ENCODE measurements at places on chromosomes 6 and 20.

- DNase-seq: no peak
These were observed 47.9 kb downstream of the ELMO2 start for GRCh38 chr20:46358346-46359058.

GRCh38 chr20:49281913-49282467 is 4.1 kb upstream of the ZNFX1 start:
- no peak for DNase-seq

GRCh38 chr6:14406614-14407331 is 289.2 kb downstream of the CD83 start:
- no peak for DNase-seq

DNA sequence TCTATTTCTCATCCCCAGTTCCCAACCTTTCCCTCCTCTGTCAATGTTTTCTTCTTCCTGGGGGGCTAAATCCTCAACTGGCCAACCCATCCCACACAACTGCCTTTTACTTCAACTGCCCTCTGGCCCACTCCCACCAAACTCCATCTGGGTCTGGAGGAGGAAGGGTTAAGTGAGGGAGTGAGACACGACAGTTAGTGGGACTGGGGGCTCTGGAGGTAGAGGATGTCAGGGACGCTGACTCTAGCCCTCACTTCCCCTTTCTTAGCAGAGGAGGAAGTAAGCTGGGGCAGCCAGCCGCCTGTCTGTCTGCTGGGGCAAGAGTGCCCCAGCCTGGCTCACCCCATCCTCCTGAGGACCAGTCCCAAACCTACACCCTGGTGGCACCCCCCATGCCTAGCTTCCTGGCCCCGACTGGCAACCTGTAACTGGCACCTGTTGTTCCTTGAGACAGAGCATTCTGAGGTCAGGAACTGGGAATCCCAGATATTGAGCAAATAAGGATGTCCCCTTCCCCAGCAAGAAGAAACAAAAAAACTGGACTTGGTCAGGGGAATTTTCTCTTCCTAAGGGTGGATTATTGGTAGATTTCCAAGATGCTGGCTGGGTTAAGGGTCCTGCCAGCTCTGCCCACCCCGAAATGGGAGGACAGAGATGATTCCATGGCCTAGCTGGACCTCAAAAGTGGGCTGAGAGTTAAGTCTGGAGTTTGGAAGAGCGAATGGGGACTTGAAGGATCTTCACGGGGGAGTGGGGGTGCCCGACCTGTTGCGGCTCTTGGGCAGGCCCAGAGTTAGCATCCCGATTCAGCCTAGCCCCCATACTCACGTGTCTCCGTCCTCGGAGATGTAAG is 971 bp downstream of the NFKBIE start:
- DNase-seq: no peak

- DNase-seq: no peak
These were observed 2.9 kb upstream of the TFB1M start for GRCh38 chr6:155317186-155317585.

DNA sequence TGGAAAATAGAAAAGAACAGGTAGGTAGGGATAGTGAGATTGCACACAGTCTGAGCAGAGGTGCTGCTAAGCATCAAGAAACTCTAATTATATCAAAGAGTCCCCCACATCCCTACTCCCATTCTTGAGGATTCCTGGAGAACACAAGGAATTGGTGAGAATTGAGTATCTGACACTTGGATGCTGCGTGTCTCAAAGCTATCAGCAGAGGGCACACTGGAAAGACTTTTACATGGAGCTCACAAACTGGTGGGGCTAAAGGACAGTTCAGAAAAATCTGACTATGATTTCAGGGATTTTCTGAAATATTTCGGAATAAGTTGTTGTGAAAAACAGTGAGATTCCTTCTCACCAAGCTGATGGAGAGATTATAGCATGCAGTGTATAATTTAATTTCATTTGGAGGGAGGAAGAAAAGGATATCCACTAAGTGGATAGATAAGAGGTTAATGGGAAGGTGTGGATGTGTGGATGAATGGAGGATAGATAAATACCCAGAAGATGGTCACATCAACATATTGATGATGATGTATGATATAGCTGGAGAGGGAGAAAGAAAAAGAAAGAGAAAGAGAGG is 215.4 kb upstream of the DEFB112 start:
- DNase-seq: no peak

GRCh38 chr6:1201547-1202200 is 110.2 kb upstream of the FOXQ1 start:
- DNase-seq: no peak

DNA sequence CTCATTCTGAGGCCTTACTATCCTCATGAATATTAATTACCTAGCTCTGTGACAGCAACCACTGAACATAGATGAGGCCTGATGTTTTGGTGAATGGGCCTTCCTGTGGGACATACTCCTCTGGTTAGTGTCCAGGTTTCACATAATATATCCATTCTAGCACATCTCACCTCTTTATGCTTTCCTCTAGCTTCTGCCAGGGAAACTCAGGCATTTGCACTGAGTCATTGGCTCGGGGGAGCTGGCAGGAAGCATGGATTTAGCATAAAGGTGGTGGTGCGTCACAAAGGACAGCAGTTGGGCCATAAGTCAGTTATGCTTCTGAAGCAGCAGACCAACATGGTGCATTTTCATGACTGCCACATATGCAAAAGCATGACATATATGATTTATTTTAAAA is 37.5 kb upstream of the TMEM170B start:
- no peak for DNase-seq

DNA sequence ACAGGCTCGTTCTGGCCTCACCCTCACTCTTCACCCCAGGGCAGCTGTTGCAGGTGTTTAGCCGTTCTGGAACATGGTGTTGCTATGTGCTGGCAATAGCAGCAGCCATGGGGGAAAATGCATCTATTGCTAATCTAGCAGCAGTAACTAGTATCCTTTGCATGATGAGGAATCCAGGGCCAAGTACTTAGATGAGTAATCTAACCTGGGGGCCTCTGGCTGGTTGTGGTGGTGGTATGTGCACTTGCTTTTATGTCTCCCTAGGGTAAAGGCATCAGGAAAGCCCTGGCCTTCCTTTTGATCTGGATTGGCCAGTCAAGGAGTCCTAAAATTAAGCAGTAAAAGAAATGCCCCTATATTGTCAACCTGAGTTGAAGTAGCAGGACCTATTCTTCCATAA is 594.5 kb upstream of the MAP3K7 start:
- DNase-seq: no peak

GRCh38 chr6:158381214-158381613 is 68.9 kb downstream of the TULP4 start:
- no peak for DNase-seq

DNA sequence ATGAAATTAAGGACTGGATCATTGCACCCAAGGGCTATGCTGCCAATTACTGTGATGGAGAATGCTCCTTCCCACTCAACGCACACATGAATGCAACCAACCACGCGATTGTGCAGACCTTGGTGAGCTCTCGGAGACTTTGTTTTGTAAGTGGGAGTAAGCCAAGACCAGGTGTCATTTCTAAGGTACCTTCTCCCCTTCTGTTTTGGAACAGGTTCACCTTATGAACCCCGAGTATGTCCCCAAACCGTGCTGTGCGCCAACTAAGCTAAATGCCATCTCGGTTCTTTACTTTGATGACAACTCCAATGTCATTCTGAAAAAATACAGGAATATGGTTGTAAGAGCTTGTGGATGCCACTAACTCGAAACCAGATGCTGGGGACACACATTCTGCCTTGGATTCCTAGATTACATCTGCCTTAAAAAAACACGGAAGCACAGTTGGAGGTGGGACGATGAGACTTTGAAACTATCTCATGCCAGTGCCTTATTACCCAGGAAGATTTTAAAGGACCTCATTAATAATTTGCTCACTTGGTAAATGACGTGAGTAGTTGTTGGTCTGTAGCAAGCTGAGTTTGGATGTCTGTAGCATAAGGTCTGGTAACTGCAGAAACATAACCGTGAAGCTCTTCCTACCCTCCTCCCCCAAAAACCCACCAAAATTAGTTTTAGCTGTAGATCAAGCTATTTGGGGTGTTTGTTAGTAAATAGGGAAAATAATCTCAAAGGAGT is 30.4 kb downstream of the TXNDC5 start:
- no peak for DNase-seq

- no peak for DNase-seq
These were observed 172.1 kb upstream of the ARG1 start for GRCh38 chr6:131400779-131401496.

GRCh38 chr6:164744301-164744700 is 565.1 kb downstream of the C6orf118 start:
- DNase-seq: no peak

- no peak for DNase-seq
These were observed 15.4 kb downstream of the SRC start for GRCh38 chr20:37361336-37361735.

DNA sequence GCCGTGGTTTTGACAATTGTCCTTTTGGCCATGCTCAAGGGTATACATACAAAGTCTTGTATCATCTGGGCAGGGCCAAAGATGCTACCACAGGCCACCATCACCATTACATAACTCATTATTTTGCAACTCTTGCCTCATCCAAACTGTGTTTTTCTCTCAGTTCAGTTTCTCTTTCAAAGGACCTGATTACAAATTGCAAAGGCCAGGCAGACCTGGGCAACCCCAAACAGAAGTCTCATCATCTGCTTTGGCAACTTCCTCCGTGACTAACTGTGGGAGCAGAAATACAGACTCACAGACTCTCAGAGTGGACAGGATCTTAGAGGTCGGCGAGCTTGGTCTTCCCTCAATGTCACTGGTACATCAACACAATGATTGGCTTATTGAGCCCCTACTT is 117.8 kb upstream of the NEDD9 start:
- DNase-seq: no peak

GRCh38 chr6:1984346-1984994 is 260.9 kb downstream of the GMDS start:
- no peak for DNase-seq

- no peak for DNase-seq
These were observed 8.4 kb downstream of the FAM120B start for GRCh38 chr6:170314983-170315382.

DNA sequence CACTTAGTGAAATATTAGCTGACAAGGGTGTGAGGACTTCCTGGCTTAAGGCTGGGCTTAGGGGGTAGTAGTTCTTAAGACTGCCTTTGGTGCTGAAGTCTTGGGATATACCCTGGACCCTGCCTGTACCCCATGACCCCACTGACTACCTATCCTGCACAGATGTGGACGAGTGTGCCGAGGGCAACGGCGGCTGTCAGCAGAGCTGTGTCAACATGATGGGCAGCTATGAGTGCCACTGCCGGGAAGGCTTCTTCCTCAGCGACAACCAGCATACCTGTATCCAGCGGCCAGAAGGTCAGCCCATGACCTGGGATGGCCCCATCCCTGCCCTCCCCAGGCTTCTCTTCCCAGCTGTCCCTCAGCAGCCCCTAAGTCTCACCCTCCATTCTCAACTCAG is 17.8 kb downstream of the SCUBE3 start:
- no peak for DNase-seq

GRCh38 chr6:165484178-165484889 is 174.9 kb upstream of the C6orf118 start:
- no peak for DNase-seq

DNA sequence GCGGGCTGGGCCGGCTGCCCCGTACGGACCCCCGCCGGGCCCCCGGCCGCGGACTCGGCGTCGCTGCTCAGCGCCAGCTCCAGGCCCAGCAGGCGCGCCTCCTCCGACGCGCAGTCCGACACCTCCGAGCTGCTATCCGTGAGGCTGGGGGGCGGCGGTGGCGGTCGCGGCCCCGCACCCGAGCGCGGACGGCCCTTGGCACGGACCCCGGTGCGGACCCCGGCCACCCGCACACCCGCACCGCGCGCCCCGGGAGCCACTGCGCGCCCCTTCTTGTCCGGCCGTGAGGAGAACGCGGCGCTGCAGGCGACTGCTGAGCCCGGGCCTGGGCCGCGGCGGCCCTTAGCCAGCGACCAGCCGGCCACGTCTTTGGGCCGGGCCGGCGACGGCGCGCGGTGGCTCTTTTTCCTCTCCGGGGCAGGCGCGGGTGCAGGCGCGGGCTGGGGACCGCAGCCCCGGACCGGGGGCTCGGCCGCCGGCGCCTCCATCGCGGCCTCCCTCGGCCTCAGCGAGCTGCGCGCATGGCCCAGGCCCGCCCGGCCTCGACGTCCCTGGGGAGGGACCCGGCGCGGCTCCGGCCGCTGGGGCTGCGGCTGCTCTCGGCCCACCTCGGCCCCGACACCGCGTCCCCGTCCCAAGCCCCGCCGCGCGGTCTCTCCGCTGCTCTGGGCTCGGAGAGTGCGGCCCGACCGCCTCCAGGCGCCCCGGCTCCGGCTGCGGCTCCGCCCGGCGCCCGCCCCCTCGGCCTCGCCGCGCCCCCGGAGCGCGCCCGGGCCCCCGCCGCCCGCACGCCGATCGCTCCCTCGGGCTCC is 12.9 kb upstream of the TLDC2 start:
- DNase-seq: no peak

- DNase-seq: no peak
These were observed 608.6 kb downstream of the COL12A1 start for GRCh38 chr6:74597266-74597665.

GRCh38 chr6:45608252-45608913 is 230.6 kb upstream of the SUPT3H start:
- no peak for DNase-seq

- DNase-seq: no peak
These were observed 188.3 kb upstream of the MARCKS start for GRCh38 chr6:113668641-113669408.

DNA sequence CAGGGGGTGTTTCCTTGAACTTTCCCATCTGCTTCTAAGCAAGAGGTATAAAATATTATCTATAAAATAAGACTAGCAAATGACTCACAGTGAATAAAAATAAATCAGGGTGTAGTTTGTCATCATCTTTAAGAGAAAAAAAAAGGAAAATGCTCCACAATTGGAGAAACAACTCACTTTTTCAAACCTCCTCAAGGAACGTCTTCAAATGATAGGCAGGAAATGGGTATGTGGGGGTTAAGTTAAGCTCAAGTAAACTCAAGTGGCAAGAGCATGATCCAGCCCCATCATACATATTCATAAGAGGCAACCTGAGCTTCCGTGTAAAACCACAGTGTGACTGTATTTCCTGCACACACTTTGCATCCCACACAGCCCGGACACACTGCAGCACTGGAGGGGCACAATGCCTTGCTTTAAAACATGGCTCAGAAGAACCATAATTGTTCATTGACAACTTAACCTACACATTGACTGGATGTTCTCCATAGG is 58.5 kb upstream of the CEP85L start:
- peak; percentile 11 for DNase-seq

GRCh38 chr6:35609588-35609987 is 79.1 kb downstream of the FKBP5 start:
- no peak for DNase-seq

- no peak for DNase-seq
These were observed 30.9 kb upstream of the AVP start for GRCh38 chr20:3115190-3116107.

- DNase-seq: peak; percentile 1
These were observed 172.9 kb downstream of the ADGRG6 start for GRCh38 chr6:142474531-142475289.

DNA sequence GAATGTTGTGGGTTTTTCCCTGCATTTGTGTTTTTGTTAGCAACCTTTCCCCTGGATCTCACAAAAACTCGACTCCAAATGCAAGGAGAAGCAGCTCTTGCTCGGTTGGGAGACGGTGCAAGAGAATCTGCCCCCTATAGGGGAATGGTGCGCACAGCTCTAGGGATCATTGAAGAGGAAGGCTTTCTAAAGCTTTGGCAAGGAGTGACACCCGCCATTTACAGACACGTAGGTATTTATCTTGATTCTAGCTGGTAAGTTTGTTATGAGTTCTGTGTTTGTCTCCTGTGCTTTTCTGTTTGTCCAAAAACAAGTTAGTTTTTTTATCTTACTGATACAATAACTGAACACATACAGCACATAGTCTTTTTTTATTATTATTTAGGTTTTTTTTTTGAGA is 3.0 kb downstream of the SLC25A27 start:
- DNase-seq: no peak

- no peak for DNase-seq
These were observed 160.8 kb downstream of the ZDHHC14 start for GRCh38 chr6:157541618-157542413.
